Fibroblast of lung (primary cell): ENCODE measurements at places on chromosomes 2 and 18. TPM values are rescaled to one million over a fixed set of nuclear protein-coding genes. Genes with fewer than 3 reads are reported as not detected.

CYP26B1 gene
- polyA plus RNA-seq, result 0.02 and 0.09 TPM in 2 replicates

NT5C1B gene
- polyA plus RNA-seq, result not detected in 2 replicates

POTEJ gene
- 0.01 TPM in 1 of 2 replicates, not detected in the other for polyA plus RNA-seq

CYP27C1 gene
- polyA plus RNA-seq, result 0.07 TPM in 1 of 2 replicates, not detected in the other

CCDC141 gene
- 0.03 and 0.05 TPM in 2 replicates for polyA plus RNA-seq

KCNS3 gene
- polyA plus RNA-seq, result 2.8 and 3.0 TPM in 2 replicates

IL36B gene
- polyA plus RNA-seq, result not detected in 2 replicates

PTPRM gene
- polyA plus RNA-seq, result 61.9 and 86.6 TPM in 2 replicates

MYO7B gene
- not detected in 2 replicates for polyA plus RNA-seq

TUBA4B gene
- not detected in 2 replicates for polyA plus RNA-seq

DCDC2C gene
- polyA plus RNA-seq, result not detected in 2 replicates

SERPINB4 gene
- not detected in 2 replicates for polyA plus RNA-seq

HNMT gene
- 33.7 and 45.9 TPM in 2 replicates for polyA plus RNA-seq

KCTD1 gene
- 4.2 and 9.3 TPM in 2 replicates for polyA plus RNA-seq

- no peak for DNase-seq
Observed at GRCh38 chr18:57950542-57950941, 93.5 kb upstream of the NEDD4L start.

DNA sequence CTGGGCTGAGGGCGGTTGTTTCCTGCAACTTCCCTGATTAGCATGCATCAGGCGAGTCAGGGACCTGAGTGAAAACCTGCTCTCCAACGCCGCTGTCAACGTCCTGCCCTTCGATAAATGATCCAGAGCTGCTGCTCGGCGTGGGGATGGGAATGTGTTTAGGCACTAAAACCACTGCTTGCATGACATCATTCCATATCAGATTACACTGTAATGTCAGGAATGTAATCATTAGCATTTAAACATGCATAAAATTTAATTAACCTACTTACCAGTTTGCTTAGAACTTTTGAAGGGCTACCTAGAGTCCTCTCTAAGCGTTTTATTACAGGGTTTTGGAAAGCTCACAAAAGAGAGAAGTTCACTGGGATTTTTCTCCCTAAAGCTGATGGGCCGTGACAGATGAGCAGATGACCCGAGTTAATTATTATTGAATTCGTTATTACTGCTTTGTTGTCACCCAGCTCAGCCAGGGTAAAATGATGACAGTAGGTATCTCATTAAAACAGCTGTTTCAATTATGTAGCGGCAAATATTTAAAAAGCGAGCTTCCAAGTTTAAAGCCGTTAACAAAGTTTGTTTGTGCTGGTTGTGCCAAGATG is 685.6 kb upstream of the SALL3 start:
- no peak for DNase-seq

DNA sequence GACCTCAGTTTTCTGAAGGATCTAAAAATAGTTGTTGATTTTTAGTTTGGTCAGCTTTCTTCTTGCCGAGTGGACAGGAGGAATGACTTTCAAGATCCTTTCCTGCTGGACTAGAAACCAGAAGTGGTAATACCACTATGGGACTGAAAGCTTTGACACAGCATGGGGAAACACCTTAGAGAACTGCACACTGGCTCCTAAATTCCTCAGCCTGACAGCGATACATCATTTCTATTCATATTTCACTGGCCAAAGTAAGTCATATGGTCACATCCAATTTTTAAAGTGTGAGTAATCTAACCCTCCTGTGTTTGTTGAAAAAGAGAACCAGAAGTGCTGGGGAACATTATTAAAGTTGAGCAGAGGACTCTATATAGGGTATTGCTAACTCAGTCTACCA is 244.7 kb upstream of the MMADHC start:
- DNase-seq, result peak; percentile 69

DNA sequence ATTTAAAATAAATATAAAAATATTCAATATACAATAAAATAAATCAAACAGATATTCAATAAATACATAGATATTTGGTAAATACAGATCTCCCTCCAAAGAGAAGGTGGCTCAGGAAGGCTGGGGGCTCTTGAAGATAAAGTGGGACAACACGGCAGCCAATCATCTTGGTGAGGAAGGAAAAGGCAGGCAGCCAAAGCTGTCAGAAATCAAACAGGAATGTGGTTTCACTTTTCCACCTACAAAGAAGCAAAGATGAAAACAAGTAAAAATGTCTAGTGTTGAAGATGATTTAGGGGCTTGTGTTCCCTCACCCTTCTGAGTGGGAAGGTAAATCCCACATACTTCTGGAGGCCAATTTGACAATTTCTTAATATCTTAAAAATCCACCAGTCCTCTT is 85.7 kb downstream of the B3GNT2 start:
- no peak for DNase-seq

- DNase-seq, result peak; percentile 33
Observed at GRCh38 chr2:188414869-188415753, 123.4 kb downstream of the GULP1 start.

DNA sequence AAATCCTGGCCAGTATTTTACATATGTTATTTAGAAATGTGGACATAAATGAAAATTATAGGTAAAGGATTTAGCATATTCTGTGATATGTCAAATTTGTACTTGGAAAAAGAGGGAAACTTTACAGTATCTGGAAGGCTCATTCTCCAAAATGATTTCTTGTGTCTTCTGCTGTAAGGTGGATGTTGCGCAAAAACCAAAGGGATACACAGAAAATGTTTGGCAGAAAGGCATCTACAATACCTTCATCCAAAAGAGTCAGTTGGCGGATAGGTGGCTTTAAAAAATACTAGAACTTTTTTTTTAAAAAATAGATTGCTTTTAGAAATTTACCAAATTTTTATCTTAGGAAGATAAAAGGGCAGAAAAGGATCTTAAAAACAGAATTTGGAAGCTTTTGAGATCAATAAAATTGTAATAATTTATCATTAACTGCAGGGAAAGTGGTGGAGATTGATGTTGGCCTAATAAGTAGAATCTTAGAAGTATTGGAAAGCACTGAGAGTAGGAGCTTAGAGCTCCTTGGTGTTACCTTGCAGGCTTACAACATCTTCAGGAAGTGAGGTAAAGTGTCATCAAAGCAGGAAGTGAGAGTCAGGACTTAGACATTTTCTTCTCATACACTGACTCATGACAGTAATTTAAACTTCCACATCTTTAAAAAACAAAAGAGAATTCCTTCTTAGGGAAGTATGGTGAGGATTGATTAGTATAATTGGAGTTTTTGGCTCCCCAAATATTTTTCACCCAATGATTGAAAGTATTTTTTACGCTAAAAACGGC is 2.1 kb downstream of the NABP1 start:
- peak; percentile 64 for DNase-seq

- no peak for DNase-seq
Observed at GRCh38 chr2:175552902-175553301, 371.4 kb upstream of the ATP5MC3 start.

GRCh38 chr18:42228581-42228980 is 273.5 kb downstream of the PIK3C3 start:
- no peak for DNase-seq

- DNase-seq, result peak; percentile 61
Observed at GRCh38 chr2:170361090-170361936, 183.4 kb downstream of the MYO3B start.

DNA sequence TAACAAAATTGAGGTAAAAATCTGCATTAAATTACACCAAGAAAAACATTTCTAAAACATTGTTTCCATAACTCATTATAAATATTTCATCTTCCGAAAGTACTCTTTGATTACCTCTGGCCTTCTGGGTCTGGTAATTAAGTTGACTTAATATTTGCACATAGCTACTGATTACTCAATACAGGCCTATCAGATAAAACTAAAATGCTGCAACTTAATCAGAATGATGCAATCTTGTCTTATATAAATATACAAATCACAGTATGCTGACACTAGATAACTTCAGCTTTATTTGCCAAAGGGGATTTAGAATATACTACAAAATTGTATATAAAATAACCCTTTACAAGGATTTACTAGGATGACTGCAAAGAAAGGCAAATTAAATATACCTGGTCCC is 49.3 kb downstream of the SLC35F5 start:
- DNase-seq, result no peak

- DNase-seq, result no peak
Observed at GRCh38 chr2:3280197-3280596, 97.4 kb downstream of the EIPR1 start.

DNA sequence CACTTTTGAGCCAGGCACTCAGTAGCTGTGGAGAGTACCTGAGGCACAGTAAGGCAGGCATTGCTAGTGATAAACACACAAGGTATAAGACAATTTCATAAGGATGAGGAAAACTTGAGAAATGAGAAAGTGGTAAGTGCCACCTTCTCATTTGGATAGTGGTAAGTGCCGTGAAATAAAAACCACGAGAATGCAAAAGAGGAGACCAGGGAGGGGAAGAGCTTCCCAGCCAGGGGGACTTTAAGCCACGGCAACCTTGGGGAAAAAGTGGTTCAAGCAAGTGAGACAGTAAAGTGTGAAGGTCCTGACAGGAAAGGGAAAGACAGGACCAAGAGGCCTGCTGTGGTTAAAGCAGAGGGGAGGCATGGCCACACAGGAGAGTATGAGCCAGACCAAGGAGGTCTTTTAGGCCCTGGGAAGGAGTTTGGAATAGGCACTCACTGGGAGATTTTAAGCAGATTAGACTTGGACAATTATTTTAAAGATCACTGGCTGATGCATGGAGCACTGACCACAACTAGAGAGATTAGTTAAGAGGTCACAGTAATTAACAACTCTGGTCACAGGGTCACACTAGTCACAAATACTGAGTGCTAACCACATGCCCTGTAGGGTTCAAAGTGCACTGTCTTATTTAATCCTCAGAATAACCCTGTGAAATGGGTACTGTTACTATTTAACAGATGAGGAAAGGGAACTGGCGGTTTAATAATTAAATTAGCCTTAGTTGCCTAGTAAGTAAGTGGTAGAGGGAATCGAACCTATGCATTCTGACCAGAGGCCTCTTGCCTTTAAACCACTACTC is 50.1 kb downstream of the THOC1 start:
- DNase-seq, result no peak

- no peak for DNase-seq
Observed at GRCh38 chr2:108111936-108112335, 125.6 kb downstream of the SLC5A7 start.

DNA sequence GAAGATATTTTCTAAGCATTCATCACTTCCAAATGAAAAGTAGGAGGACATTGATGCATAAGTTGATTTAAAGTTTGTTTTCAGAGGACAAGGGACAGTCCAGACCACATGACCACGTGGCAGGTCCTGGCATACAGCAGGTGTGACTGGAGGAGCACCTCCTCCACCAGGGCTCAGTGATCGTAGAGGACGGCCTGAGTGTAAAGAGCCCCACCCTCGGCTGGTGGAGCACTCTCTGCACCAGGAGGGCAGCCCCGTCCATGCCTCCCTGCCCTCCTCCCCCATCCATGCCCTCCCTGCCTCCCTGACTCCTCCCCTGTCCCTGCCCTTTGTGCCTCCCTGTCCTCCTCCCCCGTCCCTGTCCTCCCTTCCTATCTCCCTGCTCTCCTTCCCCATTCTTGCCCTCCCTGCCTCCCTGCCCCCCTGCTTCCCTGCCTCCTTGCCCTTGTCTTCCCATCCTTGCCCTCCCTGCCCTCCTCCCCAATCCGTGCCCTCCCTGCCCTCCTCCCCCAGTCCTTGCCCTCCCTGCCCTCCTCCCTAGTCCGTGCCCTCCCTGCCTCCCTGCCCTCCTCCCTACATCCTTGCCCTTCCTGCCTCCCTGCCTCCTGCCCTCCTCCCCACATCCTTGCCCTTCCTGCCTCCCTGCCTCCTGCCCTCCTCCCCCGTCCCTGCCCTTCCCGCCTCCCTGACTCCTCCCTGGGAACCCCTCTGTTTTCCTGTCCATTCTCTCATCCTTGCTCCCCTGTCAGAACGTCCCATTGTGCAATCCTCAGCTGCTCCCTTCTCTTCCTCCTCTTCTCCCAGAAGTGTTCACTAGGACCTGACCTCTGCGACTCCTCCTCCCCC is 47.9 kb downstream of the ANKMY1 start:
- DNase-seq, result no peak

- peak; percentile 55 for DNase-seq
Observed at GRCh38 chr2:9336241-9336575, 87.1 kb downstream of the ITGB1BP1 start.

DNA sequence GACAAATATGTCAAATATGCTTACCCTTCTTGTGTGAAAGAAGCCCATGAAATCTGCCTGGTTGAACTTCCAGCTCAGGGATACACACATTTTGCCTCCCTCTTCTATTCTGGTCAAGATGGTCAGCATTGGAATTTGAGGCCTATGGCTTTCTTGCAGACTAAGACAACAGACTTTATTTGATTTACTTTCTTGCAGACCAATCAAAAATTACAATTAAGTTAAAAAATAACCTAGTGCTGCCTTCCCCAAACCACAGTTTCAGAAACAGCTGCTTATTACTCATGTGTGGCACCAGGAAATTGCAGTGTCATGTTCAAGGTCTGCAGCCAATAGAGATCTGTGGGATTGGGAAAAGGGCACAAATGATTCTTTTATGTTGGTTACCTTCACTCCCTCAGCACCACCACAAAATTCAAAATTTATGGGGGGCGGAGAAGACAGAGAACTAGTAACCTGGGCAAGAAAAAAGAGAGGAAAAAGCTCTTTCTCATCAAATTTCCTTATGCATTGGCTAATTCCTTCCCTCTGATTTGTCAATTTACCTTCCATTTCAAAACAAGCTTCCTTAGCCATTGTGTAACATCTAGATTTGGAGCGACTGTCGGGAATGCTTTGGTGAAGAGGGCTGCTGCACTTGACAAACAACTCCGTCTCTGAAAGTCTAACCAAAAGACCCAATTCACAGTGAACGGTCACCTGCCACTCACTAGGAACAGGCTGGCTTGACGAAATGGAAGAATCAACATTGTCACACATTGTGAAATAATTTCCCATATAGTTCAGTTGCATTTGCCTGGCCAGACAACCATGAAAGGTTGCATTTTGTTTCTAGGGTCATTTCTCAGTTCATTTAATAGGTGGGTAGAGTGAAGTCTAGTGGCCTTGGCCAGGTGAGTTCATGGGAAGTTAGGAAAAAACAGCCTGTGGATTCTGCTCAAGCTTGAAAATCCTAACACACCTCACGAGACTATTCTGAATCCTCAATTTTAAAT is 100.4 kb upstream of the FZD5 start:
- peak; percentile 90 for DNase-seq

- peak; percentile 58 for DNase-seq
Observed at GRCh38 chr2:70901227-70902066, 34.3 kb upstream of the ATP6V1B1 start.

DNA sequence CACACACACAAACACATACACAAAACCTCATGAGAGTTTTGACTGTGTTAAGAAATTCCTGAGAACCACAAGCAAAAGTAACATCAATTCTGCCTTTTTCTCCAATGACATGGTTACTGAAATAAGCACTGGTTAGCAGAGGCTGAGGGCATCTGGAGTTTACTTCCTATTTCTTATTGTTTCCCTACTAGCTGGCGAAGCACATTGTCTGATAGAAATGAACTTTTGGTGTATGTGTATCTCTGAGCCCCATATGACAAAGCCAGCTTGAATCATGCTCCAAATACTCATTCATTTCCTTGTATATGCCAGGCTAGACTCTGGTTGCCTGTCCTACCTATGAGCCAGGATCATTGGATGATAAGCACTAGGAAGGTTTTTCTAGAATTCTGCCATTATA is 203.1 kb downstream of the NCKAP5 start:
- DNase-seq, result no peak

GRCh38 chr2:124027182-124027581 is 2.1 kb downstream of the CNTNAP5 start:
- peak; percentile 55 for DNase-seq

GRCh38 chr2:168916331-168916675 is 15.2 kb downstream of the G6PC2 start:
- DNase-seq, result no peak

- peak; percentile 98 for DNase-seq
Observed at GRCh38 chr2:162244541-162245031, 1.3 kb upstream of the FAP start.

GRCh38 chr2:135931776-135932443 is 53.5 kb downstream of the DARS1 start:
- no peak for DNase-seq
